ENCODE measurements at places on chromosomes 13 and 19.

DNA sequence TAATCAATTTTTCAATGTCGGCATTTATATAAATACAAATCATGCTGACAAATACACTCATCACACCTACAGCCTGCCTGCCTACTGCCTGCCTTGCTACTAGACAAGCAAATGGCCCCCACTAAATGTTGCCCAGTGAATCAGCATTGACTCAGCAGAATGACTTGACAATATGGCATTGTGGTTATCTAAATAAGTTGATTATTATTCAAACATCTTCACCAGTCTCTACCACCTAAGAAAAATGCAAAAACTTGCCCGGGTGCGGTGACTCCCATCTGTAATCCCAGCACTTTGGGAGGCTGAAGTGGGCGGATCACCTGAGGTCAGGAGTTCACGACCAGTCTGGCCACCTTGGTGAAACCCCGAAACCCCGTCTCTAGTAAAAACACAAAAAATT lies 296.1 kb downstream of the PCDH9 start:
- no peak for DNase-seq

DNA sequence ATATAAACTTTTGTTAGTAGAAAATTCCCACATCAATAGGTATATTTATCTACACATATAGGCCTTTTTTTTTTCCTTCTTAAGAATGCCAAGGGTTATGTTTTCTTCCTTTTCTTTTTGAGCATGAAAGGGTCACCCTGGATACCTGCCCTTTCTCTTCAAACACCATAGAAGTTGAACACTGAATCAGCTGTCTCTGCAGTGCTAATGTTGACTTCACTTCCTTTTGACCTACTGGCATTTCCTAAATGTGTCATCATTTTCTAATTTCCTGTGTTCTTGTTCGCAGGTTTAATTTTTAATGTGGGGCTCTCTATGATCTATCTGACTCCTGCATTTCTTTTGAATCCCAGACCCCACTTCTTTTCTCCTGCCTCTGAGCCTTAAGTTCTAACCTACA lies 532.0 kb downstream of the GPC6 start:
- no peak for DNase-seq

DNA sequence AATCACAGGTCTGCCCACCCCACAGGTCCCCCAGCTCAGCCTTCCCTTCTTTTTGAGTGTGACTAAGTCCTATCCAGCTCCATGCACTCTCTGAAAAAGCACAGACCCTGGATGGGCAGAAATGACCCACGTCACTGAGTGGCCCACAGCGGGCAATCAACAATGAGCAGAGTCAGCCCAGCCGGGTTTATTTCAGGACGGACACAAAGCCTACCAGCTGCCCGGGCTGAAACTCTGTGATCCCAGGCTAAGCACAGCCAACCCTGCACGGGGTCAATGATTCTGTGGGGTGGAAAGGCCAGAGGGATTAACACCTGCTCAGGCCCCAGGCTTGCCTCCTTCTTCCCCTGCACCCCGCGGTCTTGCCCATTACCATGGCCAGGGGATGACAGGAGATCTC lies 8.4 kb downstream of the NAPA start:
- no peak for DNase-seq

DNA sequence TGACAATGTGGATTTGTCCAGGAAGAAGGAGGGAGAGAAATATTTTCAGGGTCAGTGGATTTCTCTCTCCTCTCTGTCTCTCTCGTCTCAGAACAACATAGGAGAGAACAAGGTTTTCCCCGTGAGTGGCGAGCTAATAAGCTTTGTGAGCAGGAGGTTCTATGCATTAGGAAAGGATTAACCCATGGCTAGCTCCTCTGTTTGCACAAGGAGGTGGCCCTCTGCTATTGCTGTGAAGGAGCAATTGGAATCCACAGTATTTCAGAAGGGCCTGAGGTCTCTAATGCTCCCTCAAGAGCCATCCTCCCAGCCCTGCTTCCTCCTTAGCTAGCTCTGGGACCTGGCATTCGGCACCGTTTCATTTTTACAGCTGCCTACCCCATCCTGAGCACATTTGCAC lies 288.9 kb upstream of the MAB21L1 start:
- no peak for DNase-seq

DNA sequence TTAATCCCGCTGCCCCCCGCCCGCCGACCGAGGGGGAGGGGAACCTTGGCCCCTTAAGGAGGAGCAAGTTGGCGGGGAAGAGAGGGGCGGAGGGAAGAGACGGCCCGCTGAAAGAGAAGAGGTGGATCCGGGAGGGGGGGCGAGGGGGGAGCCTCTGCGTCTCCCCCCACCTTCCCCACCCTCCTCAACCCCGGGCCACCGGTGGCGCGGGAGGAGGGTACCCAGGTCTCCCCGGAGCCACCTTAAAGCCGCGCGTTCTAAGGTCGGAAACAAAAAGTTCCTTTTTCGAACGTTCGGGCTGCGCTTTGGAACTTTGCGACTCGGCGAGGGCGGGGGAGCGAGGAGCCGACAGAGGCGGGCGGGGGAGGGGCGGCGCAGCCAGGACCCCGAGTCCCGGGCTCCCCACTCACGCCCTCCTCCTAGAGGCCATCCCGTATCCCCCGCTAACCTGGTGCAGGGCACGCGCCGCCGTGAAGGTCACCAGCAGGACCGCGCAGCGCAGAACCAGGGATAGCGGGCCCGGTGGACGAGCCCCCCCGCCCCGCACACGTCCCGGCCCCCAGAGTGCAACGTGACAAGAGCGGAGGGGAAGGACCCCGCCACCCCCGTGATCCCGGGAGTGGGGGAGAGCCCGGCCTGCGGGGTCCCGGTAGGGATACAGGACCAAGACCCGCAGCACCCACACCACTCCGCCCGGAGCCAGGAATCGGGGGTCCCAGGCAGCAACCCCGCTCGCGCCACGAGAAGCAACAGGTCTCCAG lies 659 bp downstream of the ERF start:
- no peak for DNase-seq

- DNase-seq: no peak
Measured at GRCh38 chr13:24085662-24086061, 74.9 kb upstream of the SPATA13 start.

DNA sequence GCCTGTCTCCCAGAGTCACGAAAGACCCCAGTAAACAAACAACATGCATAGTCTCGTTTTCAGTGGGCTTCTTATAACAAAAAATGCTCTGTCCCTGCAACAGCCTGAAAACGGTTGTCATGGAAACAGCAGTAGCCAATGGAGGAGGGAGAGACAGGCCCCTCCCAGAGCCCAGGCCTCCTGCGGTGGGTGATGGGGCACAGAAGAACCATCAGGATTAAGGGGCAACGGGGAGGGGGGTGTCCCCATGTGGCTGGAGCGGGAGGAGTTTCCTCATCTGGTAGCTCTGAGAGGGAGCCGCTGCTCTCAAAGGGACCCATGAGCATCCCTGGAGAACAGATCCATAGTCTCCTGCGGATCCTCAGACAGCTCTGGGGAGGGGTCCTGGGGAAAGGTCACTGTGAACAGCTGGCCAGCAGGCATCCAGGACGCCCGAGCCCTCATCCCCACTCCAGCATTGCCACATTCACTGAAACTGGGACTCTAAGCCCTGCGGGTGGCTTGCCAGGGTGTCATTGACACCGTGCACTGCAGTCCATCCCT lies 37.5 kb upstream of the PNMA8B start:
- DNase-seq: no peak

DNA sequence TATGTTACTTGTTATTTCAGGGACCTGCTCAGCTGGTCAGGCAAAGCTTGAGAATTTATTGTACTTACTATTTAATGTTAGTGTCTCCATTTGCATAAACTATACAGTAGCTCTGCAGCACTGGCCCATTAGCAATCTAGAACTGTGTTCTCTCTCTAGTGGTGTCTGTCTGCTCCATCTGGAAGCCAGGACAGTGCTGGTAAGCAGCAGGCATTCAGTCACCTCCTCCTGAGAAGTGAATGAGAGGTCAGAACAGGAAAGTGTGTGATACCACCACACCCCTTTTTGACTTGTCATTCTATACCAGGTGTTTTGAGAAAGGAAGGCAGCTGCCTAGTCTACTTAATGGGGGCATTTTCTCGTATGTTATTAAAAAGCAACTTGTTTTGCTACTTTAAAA lies 3.9 kb downstream of the COG3 start:
- DNase-seq: no peak

- DNase-seq: no peak
Measured at GRCh38 chr13:44815623-44816022, 173.6 kb downstream of the NUFIP1 start.

- DNase-seq: no peak
Measured at GRCh38 chr19:31527443-31527842, 178.2 kb upstream of the TSHZ3 start.

DNA sequence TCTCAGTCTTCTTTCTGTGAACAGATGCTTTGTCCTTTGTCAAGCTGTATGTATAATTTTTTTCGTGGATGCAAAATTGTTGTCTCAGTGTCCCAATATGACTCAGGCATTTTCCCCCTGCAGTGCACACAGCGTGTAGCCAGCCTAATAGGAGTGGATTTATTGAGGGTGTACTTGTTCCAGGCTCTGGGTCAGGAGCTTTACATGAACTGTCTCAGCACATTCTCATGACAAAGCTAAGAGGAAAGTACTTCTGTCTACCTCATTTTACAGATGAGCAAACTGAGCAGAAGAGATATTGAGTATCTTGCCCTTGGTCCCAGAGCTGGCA lies 50.8 kb downstream of the STK24 start:
- DNase-seq: no peak

DNA sequence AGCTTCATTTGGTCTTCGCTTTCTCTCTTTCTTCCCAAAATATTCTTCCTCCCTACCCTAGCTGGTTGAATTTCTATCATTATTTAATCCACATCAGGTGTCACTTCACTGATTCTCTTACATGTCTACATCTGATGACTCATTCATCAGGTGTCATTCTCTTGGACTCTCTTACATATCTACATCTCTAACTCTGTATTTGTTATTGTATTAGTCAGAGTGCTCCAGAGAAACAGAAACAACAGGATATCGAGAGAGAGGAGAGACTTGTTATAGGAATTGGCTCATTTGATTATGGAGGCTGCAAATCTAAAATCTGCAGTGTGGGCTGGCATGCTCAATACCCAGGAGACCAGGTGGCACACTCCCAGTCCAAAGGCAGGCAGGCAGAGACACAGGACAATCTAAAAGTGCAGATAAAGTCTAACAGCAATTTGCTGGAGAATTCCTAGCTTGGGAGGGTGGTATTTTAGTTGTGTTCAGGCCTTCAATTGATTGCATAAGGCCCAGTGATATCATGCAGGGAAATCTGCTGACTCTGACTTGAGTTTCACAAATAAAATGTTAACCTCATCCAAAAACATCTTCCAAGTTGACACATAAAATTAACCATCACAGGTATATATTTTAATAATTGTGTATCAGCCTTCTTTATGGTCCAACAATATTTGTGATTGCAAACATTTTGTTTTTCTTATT lies 541.4 kb upstream of the SLITRK5 start:
- no peak for DNase-seq

DNA sequence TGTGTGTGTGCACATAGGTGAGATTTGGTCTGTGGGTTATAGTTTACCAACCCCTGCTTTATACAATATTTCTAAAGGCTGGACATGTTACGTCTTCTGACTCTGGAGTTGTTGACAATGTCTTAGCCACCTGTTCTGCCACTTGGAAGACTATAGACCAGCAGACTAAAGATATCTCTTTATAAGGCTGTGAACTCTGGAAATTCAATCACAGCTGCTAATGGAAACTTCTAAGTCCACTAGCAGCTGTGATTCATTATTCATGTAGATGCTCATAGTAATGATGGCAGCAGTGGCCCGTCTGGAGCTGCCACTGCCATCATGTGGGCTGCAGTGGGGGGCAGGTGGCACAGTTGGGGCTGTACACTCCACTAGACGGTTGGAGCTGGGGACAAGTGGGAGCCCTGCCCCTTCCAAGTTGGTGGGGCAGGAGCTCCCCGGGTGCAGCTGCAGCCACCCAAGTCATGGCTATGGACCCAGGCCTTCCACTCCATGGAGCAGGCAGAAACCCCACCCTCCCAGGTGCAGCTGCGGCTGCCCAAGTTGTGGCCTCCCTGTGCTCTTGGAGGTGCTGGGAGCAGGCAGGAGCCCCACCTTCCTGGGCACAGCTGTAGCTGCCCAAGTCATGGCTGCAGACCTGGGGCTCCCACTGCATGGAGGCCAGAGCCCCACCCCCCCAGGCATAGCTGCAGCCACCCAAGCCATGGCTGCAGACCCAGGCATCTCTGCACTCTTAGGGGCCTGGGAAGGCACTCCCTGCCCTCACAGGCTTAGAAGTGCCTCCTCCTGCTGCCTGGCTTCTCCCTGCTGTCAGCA lies 8.8 kb downstream of the IGFL4 start:
- DNase-seq: no peak

DNA sequence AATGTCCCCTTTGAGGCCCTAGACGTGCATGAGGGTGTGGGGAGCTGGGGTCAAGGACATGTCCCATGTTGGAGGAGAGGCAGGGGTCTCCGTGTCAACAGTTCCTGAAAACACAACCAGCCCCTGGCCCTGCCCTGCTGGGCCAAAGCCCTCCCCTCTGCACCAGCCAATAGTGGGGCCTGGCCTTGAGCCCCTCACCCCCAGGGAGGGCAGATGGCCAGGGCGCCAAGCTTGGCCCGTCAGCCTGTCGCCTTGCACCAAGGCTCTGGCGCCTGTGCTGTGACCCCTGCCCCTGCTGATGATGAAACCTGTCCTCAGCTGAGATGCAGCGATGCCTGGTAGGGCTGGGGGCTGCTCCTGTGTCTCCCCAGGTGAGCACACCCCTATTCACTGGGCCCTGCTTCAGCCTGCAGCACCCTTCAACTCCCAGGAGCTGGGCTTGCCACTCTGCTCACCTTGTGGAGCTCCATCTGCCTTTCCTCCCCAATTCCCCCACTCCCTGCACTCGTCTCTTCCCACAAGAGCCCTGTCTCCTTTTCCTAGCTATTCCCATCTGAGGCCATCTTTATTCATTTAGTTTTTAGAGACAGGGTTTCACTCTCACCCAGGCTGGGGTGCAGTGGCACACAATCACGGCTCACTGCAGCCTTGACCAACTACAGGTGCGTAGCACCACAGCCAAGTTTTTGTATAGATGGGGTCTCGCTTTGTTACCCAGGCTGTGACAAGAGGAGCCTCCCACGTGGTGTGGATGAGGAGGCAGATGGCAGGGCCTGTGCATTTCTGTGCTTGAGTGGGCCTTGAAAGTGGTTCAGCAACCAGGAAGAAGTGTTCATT lies 2.1 kb upstream of the HAMP start:
- no peak for DNase-seq

GRCh38 chr19:13613447-13613846 lies 107.2 kb upstream of the CACNA1A start:
- no peak for DNase-seq

- no peak for DNase-seq
Measured at GRCh38 chr13:26949701-26950502, 189.3 kb upstream of the GPR12 start.

DNA sequence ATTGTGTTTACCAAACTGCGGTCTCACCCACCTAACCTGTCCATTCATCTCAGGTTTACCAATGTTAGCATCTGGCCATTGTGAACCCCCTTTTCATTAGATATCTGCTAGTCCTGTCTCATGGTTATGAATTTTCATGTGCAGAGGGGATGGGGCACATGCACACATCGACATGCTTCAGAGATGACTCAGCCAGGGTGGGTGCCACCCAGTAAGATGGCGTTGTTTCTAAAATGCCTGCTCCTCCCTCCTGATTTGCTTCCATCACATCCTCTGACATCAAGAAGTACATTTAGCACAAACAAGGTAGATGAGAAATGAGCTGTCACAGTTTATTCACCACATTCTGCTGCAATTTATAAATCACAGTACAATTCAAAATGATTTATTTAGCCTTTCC lies 51.3 kb downstream of the GPALPP1 start:
- DNase-seq: no peak

All from NCI-H1436 treated with DMSO at 0.1 percent for 48 hours (cell line).